Left colon (tissue), 2 donors: ENCODE measurements at places on chromosomes 5 and 9.

GRCh38 chr9:109856785-109857184, 76.8 kb downstream of the PALM2AKAP2 start:
- DNase-seq, result no peak

- no peak for DNase-seq
Measured at GRCh38 chr5:96425443-96425842, 7.6 kb downstream of the PCSK1 start.

- DNase-seq, result no peak
Measured at GRCh38 chr5:171825051-171825450, 39.4 kb downstream of the SMIM23 start.

DNA sequence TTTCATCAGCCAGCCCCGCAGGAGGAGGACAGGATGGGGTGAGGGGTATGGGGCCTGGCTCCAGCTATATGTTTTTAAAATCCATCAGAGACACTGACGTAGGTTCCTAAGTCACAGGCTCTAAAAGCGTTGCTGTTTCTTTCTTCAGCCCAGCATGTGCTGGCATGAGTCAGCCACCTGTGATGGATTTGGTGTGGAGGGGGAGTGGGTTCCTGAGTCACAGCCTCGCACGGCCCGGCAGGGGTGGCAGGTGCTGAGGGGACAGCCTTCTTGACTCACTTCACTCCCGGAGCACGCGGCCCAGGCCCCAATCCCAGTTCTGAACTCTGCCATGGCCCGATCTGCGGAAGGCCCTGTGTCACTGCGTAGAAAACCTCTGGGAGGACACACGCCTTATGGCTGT, 38.8 kb upstream of the RPL26L1 start:
- peak; percentile 51 for DNase-seq

- DNase-seq, result no peak
Measured at GRCh38 chr5:62328772-62329491, 22.9 kb downstream of the KIF2A start.

DNA sequence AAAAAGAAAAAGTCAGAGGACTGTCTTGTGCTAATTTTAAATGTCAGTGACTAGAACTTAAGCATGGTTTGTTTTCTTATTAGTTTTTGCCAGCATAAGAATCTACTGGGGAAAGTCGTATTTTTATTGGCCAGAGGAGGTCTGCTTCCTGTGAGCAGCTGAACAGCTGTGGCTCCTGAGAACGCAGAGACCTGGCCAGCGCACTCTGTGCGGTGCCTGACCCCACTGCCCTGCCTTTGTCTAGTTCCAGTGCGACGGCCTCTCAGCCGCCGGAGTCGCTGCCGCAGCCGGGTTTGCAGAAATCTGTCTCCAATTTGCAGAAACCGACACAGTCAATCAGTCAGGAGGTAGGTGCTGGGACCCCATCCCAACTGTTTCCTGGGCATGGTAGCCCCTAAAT, 42.5 kb downstream of the PRRC2B start:
- DNase-seq, result no peak

GRCh38 chr5:15786884-15787283, 286.9 kb downstream of the FBXL7 start:
- DNase-seq, result no peak

DNA sequence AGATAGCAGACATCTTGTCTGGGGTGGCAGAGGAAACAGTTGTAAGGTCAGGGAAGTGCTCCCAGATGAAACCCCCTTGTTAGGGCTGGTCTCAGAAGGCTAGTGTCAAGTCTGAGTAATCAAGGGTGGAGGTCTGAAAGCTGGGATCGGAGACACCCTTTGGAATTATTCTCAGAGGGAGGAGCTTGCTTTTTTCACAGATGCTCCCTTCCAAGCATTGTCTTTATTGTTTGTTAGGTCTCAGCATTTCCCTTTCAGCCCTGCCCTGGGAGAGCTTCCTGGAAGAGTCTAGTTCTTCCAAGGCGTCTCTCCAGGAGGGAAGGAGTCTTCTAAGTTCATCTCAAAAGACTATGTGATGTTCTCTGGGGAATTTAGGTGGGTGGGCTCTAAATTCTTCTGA, 3.2 kb downstream of the TEK start:
- no peak for DNase-seq

GRCh38 chr5:157324237-157324636, 58.3 kb downstream of the CYFIP2 start:
- DNase-seq, result no peak

DNA sequence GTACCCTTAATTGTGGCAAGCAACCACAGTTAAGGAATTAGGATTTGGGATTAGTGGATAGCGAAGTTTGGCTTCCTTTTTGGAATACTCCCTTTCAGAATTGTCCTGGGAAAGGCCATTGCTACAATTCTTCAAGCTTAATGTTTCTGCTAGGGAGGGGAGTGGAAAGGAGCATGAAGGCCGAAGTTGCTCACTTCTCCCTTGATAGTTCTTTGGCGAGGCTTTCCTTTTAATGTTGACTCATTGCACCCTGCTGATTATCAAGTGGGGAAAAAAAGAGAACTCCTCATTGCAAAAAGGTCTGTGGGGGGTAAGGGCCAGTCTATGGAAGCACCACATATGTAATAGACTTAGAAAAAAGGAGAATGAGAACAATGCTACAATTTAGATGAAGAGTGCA, 30.7 kb downstream of the GRIN3A start:
- DNase-seq, result no peak

- no peak for DNase-seq
Measured at GRCh38 chr9:129093602-129094386, 12.9 kb downstream of the DOLPP1 start.

- DNase-seq, result no peak
Measured at GRCh38 chr5:177361418-177362291, 3.9 kb downstream of the RGS14 start.

GRCh38 chr9:7341571-7341970, 458.0 kb downstream of the DMAC1 start:
- DNase-seq, result no peak

- DNase-seq, result no peak
Measured at GRCh38 chr9:1355656-1356055, 305.5 kb downstream of the DMRT2 start.

- no peak for DNase-seq
Measured at GRCh38 chr5:117752403-117752802, 1177.8 kb upstream of the SEMA6A start.

DNA sequence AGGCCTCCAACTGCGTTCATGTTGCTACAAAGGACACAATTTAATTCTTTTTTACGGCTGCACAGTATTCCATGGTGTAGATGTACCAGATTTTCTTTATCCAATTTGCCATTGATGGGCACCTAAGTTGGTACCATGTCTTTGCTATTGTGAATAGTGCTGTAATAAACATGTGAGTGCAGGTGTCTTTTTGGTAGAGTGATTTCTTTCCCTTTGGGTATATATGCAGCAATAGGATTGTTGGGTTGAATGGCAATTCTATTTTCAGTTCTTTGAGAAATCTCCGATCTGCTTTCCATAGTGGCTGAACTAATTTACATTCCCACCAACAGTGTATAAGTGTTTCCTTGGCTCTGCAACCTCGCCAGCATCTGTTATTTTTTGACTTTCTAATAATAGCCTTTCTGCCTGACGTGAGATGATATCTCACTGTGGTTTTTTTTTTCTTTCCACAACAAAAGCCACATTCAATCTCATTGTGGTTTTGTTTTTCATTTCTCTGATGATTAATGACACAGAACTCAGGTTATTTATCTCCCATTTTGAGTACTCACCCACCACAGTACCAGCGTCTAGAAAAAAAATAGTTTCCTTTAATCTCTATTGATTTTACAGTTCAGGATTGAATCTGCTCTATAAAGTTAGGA, 21.9 kb downstream of the ARRDC3 start:
- DNase-seq, result no peak

GRCh38 chr9:69771775-69772418, 12.1 kb upstream of the PTAR1 start:
- DNase-seq, result no peak

- no peak for DNase-seq
Measured at GRCh38 chr5:140677947-140678346, 4.6 kb upstream of the DND1 start.

DNA sequence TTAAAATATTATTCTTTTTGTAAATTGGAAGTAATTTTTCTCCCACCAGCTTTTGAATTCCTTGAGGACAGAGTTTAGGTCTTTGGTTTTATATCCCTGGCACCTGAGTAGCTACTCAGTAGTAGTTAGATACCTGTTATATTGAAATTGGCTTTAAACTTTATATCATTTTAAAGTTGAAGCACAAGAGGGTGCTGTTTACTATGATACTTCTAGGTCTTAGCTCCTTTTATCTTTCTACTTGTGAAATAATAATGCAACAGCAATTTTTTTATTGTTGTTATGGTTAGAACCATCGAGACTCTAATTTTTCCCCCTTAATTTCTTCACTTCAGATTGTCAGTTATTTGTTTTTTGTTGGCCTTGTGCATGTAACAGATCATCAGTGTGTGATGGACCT, 46.3 kb downstream of the AP3S1 start:
- no peak for DNase-seq

GRCh38 chr5:66639037-66639436, 42.8 kb downstream of the MAST4 start:
- no peak for DNase-seq

DNA sequence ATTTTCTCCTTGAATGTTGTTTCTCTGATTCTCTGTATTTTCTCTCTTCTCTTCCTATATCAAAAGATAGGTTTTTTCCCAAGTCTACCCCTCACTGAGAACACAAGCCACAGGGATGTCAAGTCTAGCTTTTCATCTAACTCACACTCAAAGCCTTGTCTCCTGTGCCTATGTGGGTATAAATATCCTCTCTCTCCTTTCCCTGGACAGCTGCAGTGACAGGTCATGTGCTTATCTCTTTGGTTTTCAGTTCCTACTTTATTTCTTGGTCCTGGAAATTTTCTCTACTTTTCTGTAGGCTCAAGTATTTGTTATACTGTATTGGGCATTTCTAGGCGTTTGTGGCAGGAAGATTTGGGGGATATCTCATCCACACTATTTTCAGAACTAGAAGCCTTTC, 182.4 kb upstream of the MVB12B start:
- DNase-seq, result no peak

DNA sequence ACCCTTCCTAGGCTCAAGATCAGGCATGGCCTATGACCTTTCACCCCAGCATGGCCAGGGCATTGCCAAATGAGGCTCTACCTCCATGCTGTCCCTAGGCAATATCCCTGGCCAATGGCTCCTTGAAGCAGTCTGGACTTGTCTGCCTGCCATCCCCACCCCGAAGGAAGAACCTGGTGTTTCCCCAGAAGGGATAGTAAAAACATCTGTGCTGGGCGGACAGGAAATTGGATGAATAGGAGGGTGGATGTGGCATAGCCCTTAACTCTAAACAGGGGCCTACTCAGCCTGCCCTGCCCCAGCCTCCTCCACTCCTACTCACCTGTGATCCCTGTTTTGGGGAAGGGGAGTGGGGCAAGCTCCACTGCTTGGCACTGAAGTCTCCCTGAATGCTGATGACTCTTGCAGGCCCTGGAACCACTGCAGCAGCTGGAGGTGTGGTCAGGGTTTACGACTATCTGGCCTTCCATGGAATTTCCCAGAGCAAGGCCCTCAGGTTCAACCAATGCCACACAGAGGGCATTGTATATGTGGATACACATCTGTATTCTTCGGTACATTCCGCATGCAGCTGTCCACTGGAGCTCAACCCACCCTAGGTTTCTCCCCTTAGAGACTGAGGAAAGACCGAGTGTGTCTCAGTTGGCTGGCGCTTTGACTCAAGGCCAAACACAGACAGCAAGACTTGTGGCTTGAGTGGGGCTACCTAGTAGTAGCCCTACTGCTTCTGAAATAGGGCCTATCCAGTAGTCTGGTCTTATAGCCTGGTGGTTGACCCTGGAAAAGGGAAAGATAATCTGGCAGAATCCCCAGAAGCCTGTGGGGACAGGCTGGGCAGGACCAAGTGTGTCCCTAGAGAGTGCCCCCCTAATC, 6.4 kb upstream of the P4HA2 start:
- DNase-seq, result no peak

- peak; percentile 29 for DNase-seq
Measured at GRCh38 chr5:123088031-123088805, 823 bp upstream of the PRDM6 start.

DNA sequence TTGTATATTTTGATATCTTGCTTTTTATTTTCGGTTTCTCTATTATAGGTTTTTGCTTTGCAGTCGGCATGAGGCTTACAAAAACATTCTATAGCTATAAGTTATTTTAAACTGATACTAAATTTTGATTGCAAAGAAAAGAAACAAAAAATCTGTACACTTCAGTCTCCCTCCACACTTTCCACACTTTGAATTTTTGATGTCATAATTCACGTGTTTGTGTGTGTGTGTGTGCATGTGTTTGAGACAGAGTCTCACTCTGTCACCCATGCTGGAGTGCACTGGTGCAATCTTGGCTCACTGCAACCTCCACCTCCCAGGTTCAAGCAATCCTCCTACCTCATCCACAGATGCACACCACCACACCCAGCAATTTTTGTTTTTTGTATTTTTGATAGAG, 124.9 kb downstream of the MRPS30 start:
- no peak for DNase-seq

DNA sequence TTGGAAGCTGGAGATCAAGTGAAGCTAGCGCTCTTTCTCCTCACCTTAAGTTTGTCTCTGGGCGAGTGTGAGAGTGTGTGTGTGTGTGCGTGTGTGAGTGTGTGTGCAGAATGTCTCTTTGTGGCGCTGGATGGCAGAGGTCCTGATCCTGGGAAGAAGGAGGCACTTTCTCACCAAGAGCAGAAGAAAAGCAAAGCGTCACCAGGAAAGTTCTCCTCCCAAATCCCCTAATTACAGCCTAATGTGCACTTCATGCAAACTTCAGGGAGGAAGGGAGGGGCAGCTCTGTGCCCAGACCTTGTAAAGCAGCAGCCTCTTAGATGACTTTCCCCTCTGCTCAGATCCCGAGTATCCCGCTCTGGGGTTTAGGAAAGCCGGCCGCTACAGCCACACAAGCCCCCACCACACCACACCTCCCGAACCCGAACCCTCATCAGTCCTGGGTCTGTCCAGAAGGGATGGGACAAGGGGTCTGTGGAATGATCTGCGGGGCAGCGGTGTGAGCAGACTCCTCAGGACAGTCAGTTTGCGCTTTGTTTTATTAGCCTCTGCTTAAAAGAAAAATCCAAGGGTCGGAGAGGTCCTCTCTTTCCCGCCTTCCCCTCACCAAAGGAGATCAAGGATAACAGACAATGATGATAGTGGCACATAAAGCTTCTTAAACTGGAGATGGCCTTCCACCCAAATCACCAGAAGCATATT, at the start of gene HAPLN1:
HAPLN1 (minus strand) TSS at position 20 of the 702 bp plus-strand sequence. CDS start 47,332 bp downstream, outside the sequence.
- no peak for DNase-seq

DNA sequence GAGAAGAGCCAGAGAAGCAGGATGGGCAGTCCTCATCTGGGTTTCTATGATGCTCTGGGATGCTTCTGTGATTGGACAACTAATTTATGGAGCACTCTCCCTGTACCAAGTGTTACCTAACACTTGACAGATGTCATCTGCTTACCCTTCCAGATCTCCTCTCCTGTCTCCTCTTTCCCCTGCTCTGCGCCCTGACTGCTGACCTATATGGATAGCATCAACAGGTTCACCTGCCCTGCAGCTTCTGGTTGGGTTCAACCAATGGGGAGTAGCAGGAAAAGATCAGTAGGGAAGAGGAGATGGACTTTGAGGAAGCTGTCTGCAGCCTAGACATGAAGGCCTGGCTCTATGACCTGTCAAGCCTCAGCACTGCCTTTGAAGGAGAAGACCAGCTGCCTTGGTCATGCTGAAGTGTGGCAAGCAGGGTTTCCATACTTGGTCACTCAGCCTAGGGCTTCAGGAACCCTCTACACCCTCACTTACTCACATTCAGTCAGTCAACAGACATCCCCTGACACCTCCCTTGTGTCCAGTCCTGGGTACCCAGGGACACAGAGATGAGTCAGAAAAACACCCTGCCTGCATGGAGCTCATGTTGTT, 11.3 kb upstream of the P4HA2 start:
- peak; percentile 13 for DNase-seq

GRCh38 chr9:3237121-3237520, 288.7 kb downstream of the RFX3 start:
- no peak for DNase-seq

- DNase-seq, result peak; percentile 11
Measured at GRCh38 chr5:129905473-129906176, 1.4 kb downstream of the CHSY3 start.
